Effector memory CD8-positive, alpha-beta T cell (primary cell): ENCODE measurements at places on chromosomes 1 and 21.
A peak's percentile ranks its signal among the peaks of the same experiment; 100 is the strongest.

DNA sequence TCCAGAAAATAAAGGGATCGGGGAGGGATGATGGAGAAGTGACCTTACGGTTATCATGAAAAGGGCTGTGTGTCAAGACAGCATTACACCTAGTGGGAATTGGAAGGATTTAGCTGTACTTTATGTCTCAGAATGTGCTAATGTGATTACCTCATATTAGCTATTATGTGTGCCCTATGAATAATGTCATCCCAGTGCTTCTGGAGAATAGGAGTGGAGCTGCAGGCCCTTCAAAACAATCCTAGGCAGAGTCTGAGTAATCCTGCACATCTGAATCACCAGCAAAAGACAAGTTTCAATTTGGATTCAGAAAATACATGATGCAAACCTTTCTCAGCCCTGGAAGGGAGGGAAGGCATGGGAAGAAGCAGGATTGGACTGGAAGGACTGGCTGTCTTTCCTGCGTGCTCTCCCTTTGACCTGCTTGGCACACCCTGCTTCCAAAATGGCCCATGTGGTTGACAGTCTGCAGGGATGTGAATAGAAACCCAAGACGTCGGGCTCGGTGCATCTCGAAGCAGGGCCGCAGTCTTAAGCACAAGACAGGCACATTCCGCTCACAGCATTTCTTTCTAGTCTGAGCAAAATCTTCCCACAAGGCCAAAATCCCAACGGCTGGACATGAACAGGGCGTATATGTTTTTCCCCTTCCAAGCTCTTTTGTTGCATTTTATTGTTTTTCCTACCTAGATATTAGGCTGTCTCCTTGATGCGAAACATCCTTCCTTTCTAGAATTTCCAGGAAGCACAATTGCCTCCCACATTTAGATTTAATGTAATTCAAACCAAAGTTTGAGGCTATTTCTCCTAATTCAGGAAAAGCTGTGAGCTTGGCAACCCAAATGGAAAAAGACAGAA is 54.3 kb upstream of the TARBP1 start:
- no peak for DNase-seq

- no peak for DNase-seq
Measured at GRCh38 chr1:61215119-61215518, 132.8 kb downstream of the NFIA start.

- DNase-seq = no peak
Measured at GRCh38 chr1:117097443-117097842, 24.1 kb downstream of the TRIM45 start.

- DNase-seq = no peak
Measured at GRCh38 chr1:36172017-36172747, 16.2 kb downstream of the MAP7D1 start.

GRCh38 chr1:180386745-180387367 is 115.5 kb downstream of the ACBD6 start:
- no peak for DNase-seq

GRCh38 chr1:30822006-30822405 is 64.4 kb upstream of the LAPTM5 start:
- no peak for DNase-seq

GRCh38 chr1:19179597-19180264 is 30.3 kb downstream of the UBR4 start:
- DNase-seq = peak; percentile 5

- DNase-seq = no peak
Measured at GRCh38 chr1:24437631-24438396, 22.2 kb downstream of the NIPAL3 start.

- DNase-seq = no peak
Measured at GRCh38 chr1:232292239-232292638, 337.7 kb downstream of the SIPA1L2 start.

DNA sequence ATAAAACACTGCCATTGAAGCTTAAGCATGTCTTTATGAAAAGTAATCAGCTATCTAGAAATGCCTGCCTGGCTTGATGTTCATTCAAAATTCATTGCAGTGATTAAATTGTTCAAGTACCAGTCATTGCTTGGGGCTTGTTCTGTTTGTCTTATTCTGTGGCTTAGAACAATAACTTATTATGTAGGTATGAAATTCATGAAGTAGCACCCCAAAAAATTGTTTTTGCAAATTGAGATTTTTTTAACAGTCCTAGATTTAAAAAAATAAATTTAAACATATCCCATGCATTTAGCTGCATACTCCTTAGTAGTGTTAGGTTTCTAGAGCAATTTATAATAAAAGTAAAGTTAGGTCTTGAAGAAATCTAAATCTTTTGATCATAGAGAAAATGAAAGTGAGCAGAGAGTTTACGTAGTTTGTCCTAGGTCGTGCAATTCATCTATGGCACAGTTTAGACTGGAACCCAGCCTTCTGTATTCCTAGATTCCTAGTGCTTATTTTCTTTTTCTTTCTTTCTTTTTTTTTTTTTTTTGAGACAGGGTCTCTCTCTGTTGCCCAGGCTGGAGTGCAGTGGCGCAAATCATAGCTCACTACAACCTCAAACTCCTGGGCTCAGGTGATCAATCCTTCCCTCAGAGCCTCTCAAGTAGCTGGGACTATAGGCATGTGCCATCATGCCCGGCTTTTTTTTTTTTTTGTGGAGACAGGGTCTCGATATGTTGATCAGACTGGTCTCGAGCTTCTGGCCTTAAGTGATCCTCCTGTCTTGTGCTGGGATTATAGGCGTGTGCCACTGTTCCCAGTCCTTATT is 9.3 kb downstream of the MIER1 start:
- DNase-seq = no peak

GRCh38 chr1:194755241-194755994 is 1569.0 kb upstream of the B3GALT2 start:
- no peak for DNase-seq

GRCh38 chr1:145689922-145690321 is 17.2 kb downstream of the PDZK1 start:
- no peak for DNase-seq

- DNase-seq = no peak
Measured at GRCh38 chr1:2865571-2866421, 64.3 kb upstream of the TTC34 start.

DNA sequence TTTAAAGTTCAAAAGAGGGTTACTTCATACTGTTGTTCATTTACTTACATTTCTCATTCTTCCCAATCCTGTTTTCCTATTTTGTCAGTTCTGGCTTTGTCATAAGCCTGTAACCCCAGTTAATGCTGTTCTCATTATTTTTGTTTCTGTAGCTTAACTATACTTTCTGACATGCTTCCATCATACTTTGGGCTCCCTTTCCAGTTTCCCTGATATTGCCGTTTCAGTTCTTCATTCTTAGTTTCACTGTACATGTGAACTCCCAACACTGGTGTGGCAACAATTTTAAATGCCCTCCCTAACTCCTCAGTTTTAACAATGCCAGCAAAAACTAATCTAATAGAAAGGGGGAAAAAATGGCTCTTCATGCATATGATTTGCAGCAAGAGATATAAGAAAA is 456.7 kb downstream of the LMO4 start:
- no peak for DNase-seq

GRCh38 chr1:174743654-174744561 is 255.8 kb upstream of the CACYBP start:
- no peak for DNase-seq

DNA sequence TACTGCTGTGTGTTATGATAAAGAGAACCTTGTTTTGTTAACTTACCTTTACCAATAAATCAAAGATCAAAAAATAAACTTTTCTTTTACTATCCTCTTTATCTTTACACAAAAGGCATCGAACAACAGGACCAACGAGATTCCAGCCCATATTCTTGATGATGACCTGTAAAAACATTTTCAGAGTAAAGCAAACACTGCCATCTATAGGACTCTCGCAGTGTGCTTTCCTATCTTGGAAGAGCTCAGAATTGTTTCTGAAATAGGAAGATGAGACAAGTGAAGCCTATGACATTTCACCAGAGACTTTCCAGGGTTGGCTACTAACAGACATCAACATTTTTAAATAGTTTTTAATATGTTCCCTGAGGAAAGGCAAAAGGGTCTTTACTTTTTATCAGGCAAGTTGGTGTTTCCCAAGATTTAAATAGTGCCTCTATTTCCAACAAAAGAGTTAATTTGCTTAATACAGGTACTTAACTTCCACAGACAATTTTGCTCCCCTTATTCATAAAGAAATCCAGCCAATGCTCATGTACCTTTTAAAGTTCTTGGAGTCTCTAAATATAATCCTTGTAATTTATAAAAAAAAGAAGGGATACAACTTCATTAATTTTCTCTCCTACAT is 7.3 kb downstream of the GLMN start:
- no peak for DNase-seq

DNA sequence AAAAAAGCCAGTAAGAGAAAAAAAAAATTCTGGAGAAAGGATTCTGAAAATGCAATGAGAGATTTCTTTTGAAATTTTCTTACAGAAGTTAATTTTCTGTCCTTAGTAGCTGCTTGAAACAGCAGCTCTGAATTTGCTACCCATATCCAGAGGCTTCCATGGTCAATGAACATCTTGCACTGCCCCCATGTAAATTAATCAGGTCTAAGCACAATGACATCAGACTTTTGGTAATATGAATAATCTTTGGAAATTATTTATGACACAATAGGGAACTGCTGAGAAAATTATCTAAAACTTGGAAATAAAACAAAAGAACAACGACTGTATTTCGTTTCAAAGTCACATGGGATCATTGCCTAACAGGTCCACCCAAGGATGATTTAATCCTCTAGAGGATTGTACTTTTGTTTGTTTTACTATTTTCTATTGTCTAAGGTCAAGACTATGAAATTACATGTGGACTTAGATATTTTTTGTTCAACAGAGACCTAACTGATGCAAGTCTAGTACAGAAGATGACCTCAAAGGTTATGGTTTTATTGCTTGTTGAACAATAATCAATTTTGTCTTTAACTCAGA is 312.1 kb downstream of the BACH1 start:
- DNase-seq = no peak

- no peak for DNase-seq
Measured at GRCh38 chr1:112231331-112231730, 164.7 kb upstream of the CTTNBP2NL start.
